ENCODE measurements at places on chromosomes 3 and 15.
A peak's percentile ranks its signal among the peaks of the same experiment; 100 is the strongest.

GRCh38 chr15:67136802-67137201 is 71.4 kb downstream of the SMAD3 start:
- no peak for DNase-seq

GRCh38 chr3:144852999-144853398 is 881.4 kb downstream of the DIPK2A start:
- no peak for DNase-seq

- DNase-seq = no peak
Observed at GRCh38 chr15:78195735-78196201, 38.6 kb downstream of the ACSBG1 start.

GRCh38 chr3:99330924-99331532 is 307.4 kb upstream of the COL8A1 start:
- no peak for DNase-seq

DNA sequence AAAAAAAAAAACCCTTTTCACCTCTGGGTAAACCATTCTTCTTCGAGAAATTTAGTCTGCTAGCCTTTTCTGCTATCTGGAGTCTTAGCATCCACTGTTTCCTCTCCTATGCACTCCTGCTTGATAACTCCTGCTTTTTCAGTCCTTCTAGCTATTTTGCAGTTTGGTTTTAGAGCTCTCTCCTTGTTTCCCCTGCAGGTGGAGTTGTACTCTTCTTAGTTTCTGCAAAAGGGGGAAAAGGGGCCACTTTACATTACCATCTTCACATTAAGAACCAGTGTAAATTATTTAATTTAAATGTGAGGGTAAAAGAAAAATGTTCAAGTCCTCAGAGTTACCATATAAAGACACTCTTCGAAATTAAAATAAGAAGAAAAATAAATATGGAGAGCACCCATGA is 23.6 kb upstream of the MYLK start:
- no peak for DNase-seq

- no peak for DNase-seq
Observed at GRCh38 chr3:11415099-11415498, 142.9 kb downstream of the ATG7 start.

DNA sequence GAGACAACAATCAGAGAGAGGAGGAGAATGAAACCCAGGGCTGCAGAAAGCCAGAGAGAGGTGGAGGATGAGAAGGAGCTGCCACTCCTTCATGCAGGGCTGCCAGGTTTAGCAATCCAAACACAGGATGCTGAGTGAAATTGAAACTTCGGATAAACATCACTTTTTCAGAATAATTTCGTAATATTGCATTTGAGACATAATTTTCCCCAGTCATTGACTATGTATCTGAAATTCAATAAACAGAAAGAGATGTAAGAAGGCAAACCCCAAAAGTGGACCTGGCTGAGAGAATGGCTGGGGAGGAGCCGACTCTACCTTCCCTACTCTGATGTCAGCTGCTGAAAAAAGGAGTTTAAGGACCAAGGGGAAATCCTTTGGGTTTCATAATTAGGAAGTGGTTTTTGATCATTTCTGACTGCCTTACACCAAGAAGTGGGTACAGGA is 33.8 kb downstream of the SLC9A9 start:
- no peak for DNase-seq

DNA sequence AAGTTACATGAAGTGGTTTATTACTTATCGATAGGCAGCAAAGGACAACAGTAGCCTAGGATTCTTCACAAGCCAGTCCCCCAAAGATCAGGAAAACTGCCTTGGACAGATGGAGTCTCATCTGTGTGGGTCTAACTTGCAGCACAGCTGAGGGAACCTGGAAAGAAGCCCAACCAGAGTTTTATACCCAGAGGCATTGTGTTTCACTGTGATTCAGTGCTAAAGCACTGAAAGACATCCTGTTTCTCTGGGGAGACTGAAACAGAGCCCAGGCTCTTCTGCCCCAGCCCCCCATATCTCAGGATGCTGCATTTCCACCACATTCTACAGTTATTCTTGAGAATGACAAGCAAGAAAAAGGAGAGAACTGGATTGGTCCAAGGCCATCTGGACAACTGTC is 48.2 kb upstream of the PYDC2 start:
- DNase-seq = no peak

DNA sequence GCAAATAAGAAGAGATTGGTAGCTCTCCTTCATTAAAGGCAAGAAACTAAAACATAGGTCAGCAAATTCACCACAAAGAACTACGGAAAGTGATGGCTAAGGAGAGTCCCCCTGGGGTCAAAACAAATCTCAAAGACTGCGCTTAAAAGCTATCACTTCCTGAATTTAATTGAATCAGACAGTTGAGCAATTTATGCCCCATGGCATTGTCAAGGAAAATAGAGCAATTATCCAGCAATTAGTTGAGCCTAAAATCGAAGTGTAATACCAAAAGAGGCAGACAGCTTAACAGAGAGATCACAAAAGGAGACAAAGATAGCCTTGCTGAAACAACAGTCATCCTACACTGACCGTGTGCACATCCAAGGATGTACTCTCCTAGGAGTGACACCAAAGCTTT is 74.4 kb upstream of the SCN10A start:
- DNase-seq = no peak

DNA sequence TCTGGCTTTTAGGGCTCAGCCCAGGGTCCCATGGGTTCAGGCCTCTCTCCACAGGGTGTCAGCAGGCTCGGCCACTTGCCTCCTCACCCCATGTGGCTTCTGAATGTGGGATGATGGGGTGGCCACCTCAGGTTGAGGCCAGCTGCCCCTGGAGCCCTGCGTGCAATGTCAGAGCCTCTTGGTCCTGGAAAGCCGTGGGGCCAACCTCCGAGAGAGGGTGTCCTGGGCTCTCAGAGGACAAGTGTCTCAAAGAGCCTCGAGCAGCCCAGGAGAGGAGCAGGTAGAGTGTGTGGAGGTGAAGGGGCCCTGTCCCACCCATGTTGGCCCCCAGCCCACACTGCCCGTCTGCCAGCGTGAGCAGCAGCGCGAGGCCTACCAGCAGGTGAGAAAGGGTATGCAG is 86.0 kb downstream of the PLXNA1 start:
- DNase-seq = no peak

- peak; percentile 3 for DNase-seq
Observed at GRCh38 chr3:109982201-109982600, 644.9 kb upstream of the DPPA4 start.

DNA sequence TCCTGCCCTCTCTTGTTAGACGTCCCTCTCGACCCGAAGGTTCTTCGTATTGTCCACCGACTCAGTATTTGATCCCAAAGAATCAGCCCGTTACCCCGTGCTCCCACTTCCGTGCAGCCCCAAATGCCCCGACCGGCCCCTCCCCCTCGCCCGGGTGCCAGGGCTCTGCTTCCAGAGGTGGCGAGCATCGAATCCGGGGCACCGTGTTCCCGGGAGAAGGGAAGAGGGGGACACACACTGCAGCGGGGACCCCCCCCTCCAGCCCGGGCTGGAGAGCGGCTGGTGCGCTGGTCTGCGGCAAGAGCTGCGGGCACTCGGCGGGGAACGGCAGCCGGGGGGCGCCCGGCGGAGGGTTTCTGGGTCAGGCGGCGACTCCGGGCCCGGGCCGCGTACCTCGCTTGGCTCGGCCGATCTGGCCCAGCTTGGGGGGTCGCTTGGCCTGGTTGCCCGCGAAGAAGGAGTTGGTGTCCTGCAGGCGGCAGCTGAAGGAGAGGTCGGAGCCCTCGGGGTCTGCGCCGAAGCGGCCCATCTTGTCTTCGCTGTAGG is 556 bp downstream of the CAMK2N2 start:
- DNase-seq = no peak

DNA sequence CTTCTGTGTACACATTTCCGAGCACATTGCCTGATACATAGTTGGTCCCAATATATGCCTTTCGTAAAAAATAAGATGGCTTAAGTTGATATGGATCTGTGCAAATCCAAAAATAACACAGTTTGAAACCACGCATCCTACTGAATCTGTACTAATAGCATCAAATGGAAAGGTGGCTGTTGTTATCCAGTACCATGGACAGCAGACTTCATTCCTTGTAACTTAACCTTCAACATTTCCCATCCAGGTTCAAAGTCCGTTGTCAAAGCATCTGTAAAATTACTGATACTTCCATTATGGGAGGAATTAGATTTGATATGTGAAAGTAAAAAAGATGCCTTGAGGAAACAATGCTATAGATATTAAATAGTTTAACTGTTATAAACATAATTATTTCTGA is 65.5 kb upstream of the C3orf49 start:
- peak; percentile 9 for DNase-seq

Data from right renal pelvis (tissue), 4 donors.